ENCODE measurements at places on chromosomes 11 and 22.

DNA sequence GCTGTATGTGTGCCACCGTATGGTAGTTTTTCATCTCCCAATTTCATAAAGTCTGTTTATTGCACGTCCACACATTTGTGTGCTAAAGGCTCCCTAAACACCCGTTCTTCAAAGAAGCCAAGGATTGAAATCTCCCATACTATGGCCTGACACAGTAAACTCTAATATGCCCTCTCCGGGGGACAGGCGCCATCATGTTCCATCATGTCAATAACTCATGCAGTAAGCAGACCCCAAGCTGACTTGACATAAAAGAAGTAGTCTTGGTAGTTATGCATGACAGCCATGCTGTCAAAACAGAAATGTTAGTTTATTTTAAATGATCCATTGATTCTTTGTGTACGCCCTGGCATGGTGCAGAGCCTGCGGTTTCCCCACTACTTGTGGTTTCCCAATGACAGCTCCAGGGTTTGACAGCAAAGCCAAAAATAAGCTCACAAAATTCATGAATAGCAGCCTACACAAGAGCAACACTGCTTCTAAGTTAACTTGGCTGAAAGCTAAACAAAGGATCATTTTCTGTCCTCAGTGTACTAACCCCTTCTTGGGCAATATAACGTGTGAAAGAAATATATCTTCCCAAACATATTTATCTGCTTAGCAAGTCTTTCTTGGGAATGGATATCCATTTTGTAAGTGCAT lies 56.5 kb upstream of the CABP7 start:
- no peak for DNase-seq

GRCh38 chr11:128341280-128342248 lies 245.8 kb downstream of the ETS1 start:
- no peak for DNase-seq

DNA sequence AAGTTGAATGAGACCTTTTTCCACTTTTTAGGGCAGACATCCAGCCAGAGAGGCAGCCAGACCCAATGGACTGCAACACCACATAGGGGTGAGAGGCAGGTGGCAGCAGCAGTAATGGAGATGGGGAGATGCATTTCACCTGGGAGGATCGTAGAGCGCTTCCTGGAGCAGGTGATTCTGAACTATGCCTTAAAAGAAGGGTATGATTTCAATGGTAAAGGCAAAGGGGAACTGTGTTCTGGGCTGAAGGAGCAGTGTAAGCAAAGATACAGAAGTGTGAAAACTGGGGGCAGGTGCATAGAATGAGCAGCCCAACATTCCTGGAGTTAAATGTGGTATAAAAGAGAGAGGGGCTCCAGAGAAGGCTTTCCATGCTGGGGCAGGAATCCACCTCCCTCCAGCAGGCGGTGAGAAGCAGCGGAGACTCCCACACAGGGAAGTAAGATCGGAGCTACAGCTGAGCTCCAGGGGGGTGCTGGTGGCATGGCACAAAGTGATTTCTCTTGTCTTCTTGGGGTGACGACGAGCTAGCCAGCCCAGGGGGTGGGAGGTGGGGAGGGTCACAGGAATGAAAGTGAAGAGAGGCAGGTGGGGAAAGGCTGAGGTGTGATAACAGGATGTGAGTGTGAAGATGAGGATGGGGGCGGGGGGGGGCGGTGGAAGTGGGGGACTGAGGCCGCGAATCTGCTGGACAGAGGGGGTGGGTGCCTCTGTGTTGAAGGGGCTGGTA lies 4.3 kb upstream of the SERHL2 start:
- DNase-seq = no peak

GRCh38 chr22:25780673-25781072 lies 38.7 kb downstream of the MYO18B start:
- DNase-seq = no peak

DNA sequence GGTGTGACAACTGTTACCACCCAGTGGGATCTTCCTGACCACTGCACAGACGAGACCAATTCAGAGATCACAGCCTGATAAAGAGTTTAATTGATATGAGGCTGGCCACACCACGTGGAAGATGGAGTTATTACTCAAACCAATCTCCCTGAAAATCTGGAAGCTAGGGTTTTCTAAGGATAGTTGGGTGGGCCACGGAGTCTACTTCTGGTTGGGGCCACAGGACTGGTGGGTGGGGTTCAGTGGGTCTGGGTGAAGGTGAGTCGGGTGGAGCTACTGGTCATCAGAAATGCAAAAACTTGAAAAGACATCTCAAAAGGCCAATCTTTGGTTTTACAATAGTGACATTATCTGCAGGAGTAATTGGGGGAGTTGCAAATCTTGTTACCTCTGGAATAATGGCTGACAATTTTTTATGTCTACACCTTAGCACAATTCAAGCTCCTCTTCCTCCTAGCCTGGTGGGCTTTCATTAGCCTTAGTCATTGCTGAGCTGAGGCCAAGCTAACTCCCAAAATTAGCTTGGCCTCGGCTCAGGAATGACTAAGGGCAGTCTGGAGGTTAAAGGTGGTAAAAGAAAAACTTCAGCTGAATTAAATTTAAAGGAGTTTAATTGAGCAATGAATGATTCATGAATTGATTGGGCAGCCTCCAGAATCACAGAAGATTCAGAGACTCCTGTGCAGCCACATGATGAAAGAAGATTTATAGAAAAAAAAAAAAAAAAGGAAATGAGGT lies 13.1 kb downstream of the C11orf96 start:
- no peak for DNase-seq

DNA sequence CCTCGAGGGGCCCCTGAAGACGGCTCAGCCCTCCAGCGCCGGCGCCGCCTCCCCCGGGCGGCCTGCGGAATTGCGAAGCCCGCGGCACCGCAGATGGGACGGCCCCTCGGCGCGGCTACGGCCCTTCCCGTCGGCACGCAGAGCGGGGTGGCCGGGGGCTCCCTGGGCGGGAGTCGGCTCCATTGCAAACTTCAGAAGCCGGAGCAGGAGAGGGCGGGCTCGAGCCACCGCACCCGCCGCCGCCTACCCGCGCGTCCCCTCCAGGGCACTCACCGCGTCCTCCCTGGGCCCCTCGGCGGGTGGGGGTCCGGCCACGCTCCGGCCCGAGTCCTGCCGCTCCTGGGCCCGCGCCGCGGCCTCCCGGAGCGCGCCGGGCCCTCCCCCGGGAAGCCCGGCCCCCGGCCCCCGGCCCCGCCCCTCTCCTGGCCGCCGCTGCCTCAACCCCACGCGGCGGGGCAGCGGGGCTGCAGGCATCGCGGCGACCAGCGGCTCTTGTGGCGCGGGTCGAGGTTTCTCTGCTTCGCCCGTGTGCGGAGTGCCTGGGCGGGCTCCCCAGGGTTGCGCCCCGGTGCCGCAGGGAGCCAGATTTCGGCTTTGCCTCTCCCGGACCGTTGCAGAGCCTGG lies at the start of gene PACSIN3:
Gene PACSIN3 (minus strand): TSS at position 359 of the 624 bp plus-strand sequence. CDS start 3,707 bp downstream, outside the sequence.
- DNase-seq = no peak

- DNase-seq = no peak
These were observed 205.5 kb downstream of the DSCAML1 start for GRCh38 chr11:117591316-117592039.

GRCh38 chr11:130599073-130599654 lies 150.7 kb downstream of the ADAMTS15 start:
- no peak for DNase-seq

Measured in kidney glomerular epithelial cell (primary cell).